ENCODE measurements at places on chromosomes 4 and X. TPM values are rescaled to one million over a fixed set of nuclear protein-coding genes. Genes with fewer than 3 reads are reported as not detected.

DNA sequence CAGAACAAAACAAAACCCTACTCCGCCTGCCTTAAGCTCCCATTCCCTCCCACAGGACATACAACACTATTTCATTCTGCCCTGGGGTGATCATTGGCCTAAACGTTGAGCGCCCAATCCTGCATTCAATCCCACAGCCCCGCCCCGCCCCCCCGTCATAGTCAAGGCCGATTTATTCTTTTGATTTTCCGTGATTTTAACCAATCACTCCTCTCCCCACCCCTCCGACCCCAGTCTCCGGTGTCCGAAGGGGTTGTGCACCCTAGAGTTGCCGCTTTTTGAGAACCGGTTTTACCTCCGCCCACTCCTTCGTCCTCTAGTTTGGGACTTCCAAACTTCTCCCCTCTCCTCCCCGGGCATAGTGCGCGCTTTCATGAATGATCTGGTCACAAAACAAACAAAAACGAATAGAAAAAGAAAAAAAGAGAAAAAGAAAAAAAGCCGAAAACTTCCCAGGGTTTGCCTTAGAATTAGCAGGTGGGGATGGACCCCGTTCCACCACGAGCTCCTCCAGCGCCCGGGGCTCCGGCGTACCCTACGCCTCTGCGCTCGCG, 446 bp upstream of the UBE2A start:
- no peaks in the 10 kb centered on the region for H3K36me3 ChIP-seq
- peak overlapping the region; percentile 76 for H3K4me3 ChIP-seq
- H3K27me3 ChIP-seq, result no peaks in the 10 kb centered on the region
- no peaks in the 10 kb centered on the region for H3K4me1 ChIP-seq

GRCh38 chr4:175874306-175874705, 62.2 kb upstream of the GPM6A start:
- no peaks in the 10 kb centered on the region for H3K27me3 ChIP-seq
- no peak for DNase-seq
- H3K4me3 ChIP-seq, result no peak overlapping the region
- no peaks in the 10 kb centered on the region for H3K36me3 ChIP-seq
- no peak overlapping the region for H3K27ac ChIP-seq
- H3K4me1 ChIP-seq, result no peaks in the 10 kb centered on the region

GRCh38 chr4:149790172-149790907, 25.3 kb downstream of the IQCM start:
- no peaks in the 10 kb centered on the region for H3K4me1 ChIP-seq
- no peaks in the 10 kb centered on the region for H3K36me3 ChIP-seq
- no peaks in the 10 kb centered on the region for H3K27me3 ChIP-seq

- H3K27ac ChIP-seq, result no peak overlapping the region
- H3K4me3 ChIP-seq, result no peak overlapping the region
- no peaks in the 10 kb centered on the region for H3K4me1 ChIP-seq
- no peaks in the 10 kb centered on the region for H3K36me3 ChIP-seq
- no peak for DNase-seq
These were observed 10.5 kb downstream of the NDNF start for GRCh38 chr4:121061861-121062260.

Gene BMP3
- 1.2 TPM for total RNA-seq
